Stimulated activated CD4-positive, alpha-beta T cell treated with anti-CD3 and anti-CD28 coated beads, Interleukin-2, amount 100 ng/mL, for 48 hours (primary cell): ENCODE measurements at places on chromosomes 2 and 18.

DNA sequence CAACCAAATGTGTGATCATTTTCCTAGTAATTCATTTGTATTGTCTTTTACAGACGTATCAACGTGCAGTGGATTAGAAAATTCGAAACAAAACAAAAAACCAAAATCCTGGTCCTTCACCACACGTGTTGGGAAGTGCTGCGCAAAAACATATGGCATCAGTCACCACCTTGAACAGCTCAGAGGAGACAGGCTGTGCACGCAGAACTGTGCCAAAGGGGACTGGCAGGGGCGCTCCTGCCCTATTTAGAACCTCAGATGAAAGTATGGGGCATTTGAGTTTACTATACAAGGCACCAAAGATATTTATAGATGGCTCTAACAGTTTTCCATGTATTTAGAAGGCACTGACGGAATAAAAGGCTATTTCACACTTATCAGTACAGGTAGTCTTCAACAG lies 42.3 kb downstream of the NOL10 start:
- DNase-seq, result no peak

GRCh38 chr18:80253236-80253635 lies 5.9 kb upstream of the PARD6G start:
- no peak for DNase-seq

DNA sequence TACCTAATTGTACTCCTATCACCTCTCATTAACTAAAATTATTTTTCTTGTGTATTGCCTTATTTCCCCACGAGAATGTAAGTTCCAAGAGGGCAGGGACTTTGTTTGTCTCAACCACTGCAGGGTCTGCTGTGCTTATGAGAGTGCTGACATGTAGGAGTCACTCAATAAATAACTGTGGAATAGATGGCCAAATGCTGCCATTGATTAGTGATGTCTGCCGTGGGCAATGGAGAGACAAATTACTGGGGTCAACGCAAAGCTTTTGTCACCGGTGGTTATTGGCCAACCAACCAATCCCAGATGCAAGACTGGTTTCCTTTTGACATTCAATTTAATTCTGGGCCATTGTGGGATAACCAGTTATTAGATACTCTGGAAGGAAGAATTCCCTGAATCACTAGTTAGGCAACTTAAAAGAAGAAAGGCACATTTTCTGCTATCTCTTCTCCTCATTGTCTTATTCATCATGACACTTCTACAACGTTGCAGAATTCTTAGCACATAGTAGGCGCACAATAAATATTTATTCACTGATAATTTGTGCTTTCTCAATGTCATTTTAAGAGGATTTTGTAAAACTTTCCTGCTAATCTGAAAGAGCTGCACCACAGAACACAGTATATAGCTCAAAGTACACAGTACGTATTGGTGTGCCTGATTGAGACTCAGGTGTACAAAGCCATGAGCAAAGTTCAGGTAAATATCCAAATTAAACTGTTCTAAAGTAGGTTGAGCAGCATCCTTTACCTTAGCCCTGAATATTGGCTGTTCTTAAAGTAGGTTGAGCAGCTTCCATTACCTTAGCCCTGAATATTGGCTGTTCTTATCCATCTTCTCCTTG lies 95.9 kb downstream of the ACTR3 start:
- DNase-seq, result no peak

- DNase-seq, result no peak
Measured at GRCh38 chr2:74537140-74537539, 7.4 kb downstream of the HTRA2 start.

DNA sequence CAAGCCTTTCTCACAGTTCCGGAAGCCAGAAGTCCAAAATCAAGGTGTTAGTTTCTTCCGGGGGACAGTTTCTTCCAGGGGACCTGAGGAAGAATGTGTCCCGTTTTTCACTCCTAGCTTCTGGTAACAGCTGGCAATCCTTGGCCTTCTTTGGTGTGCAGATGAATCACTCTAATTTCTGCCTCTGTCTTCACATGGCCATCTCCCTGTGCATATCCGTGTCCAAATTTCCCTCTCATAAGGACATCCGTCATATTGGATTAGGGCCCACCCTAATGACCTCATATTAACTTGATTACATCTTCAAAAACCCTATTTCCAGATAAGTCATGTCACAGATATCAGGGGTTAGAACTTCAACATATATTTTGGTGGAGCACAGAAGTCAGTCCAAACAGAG lies 141.4 kb downstream of the ZEB2 start:
- no peak for DNase-seq

- DNase-seq, result no peak
Measured at GRCh38 chr2:226732478-226733188, 67.0 kb downstream of the IRS1 start.

GRCh38 chr2:183998041-183998796 lies 600.1 kb upstream of the ZNF804A start:
- no peak for DNase-seq

DNA sequence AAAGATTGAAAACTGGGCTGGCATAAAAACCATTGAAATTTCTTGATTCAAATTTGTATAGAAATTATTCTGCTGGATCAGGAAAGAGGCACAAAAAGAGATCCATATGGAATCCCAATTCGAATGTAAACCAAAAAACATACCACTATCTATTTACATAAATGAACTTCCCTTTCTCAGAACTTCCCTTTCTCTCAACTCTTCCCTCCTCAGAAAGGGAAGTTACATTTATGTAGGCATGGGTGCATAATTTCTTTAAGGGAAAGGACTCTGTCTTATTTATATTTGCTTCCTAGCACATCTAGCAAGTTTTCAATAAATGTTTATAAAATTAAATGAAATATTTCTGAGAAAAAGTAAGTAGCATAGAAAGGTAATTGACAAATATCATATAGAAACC lies 398.1 kb upstream of the ATP5MC3 start:
- DNase-seq, result no peak

GRCh38 chr2:11435036-11435435 lies 30.9 kb downstream of the E2F6 start:
- DNase-seq, result no peak
